Stimulated activated CD8-positive, alpha-beta memory T cell treated with anti-CD3 and anti-CD28 coated beads, Interleukin-2, amount 100 ng/mL, for 48 hours (primary cell): ENCODE measurements at places on chromosomes 2 and 18.
A peak's percentile ranks its signal among the peaks of the same experiment; 100 is the strongest.

DNA sequence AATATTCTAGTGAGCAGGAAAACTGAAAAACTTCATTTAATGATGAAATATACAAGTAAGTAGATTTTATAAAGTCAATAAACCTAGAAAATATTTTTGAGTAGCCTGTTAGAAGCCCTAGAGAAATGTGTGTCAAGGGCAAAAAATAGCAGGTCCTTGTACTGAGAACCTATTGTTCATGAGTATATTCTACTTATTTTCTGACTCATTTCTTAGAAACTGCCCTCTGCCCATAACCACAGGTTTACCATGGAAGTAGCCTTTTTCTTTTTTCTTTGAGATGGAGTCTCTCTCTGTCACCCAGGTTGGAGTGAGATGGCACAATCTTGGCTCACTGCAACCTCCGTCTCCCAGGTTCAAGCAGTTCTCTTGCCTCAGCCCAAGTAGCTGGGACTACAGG is 19.4 kb upstream of the SELENOI start:
- no peak for DNase-seq

DNA sequence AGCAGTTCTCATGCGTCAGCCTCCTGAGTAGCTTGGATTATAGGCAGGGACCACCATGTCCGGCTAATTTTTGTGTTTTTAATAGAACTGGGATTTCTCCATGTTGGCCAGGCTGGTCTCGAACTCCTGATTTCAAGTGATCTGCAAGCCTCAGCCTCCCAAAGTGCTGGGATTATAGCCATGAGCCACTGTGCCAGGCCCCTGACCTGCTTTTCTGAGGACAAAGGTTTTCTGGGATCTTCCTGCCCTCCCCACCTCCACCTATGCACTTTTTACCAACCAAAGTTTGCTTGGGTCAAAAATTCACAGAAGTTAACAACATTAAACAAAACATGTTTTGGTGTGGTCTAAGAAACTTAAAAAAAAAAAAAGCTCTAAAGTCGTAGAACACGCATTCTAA is 259.9 kb downstream of the HAUS1 start:
- no peak for DNase-seq

GRCh38 chr18:78899241-78899640 is 80.4 kb upstream of the SALL3 start:
- no peak for DNase-seq

DNA sequence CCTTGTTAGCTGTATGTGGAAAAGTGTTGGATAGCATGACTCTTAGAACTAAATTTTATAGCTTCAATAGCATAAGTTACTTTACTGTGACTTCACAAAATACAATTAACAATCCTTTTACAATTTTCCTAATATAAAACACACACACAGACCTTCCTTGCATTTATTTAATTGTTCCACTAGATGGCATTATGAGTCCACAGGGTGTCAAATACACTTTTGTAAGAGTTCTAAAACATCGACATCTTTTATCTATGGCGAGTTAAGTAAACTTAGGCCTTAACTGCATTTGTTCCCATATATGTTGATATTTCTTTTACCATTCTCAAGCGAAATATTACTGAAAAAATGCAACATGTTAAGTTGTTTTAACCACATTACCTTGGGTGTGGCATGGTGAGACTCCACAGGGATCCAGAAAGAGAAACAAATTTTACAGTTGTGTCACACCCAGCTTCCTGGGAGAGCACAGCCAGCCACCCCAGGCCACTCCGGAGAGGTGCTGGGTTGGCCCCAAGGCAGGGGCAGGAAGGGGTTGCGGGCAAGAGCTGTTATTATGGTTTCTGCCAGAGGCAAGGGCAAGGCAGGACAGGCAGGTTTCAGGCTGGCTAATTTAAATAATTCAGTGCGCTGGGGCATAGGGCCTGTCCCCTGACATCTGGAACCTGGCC is 312.4 kb upstream of the MC4R start:
- DNase-seq, result no peak

DNA sequence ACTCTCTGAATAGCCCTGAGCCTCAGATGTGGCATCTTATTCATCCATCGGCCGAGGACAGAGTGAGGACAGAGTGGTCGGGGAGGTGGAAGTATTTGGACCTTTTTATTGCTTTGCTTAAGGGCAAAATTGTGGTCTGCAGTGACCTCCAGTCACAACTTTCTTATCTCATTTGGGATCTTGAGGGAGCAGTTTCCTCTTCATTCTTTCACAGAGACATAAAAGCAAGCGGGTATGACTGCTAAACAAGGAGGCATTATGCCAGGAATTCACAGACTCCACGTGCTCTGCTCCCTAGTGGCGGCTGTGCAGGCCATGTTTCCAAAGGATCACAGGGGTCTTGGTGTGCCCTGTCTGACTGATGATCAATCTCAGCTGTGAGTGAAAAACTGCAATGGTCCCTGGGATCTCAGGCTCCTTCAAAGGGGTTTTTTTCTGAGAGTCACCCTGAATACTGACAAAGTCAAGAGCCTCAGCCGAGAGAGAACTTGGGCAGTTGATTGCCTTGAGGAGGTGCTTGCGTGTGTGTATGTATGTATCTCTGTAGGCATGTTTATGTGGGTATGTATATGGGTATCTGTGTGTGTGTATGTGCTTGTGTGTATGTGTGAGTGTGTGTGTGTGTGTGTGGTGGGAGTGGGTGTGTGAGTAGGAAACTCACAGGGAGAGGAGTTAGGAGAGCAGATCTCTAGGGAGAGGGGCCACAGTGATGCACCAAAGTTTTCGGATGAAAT is 47.7 kb downstream of the RAPGEF4 start:
- no peak for DNase-seq

DNA sequence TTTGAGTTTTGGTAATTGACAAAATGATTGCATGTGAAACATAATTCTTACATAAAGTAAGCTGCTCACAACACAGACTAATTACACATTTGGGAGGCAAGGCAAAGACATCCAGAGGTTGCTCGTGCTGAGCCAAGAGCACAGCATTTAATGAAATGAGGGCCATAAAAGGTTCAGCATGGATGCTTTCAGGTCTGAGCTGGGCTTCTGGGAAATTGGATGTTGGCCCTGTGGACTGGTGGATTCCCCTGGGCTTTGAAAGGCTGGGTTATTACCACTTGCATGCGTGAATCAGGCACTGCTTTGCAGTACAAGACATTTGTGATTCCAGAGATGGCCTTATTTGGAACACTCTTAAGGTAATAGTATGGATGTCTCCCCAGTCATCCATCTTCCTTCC is 533.5 kb upstream of the NRP2 start:
- DNase-seq, result no peak

- DNase-seq, result peak; percentile 29
Observed at GRCh38 chr2:26144953-26145680, 27.8 kb upstream of the GAREM2 start.

GRCh38 chr2:98637401-98638147 is 29.2 kb downstream of the UNC50 start:
- DNase-seq, result peak; percentile 9

DNA sequence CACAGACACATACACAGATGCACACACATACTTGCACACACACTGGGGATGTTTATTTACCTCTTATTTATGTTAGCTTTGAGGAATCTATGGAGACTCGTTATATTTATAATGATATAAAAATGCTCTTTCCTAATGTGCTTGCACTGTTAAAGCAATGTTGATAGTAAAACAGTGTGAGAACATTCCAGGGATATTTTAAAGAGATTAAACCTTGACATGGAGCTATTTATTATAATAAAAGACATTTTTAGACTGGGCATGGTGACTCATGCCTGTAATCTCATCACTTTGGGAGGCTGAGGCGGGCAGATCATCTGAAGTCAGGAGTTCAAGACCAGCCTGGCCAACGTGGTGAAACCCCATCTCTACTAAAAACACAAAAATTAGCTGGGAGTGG is 557.3 kb upstream of the ZNF804A start:
- DNase-seq, result no peak

GRCh38 chr18:8380926-8381325 is 228.3 kb upstream of the RAB12 start:
- no peak for DNase-seq

DNA sequence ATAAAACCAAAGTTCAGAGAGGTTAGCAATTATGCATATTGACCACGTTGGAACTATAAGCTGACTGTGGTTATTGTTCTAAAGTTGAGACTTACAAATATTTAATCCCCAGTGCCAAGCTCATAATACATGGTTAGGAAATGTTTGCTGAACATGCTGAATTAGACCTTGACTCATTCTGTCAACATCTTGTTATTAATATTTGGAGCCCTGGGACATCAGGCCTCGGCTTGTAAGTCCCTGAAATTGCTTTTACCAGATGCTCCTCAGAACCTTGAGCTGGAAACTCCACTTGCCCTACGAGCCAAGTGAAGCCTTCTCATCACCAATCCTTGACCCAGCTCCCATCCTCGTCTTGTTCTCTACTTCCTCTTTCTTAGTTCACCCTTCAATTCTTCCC is 21.2 kb downstream of the DYNAP start:
- no peak for DNase-seq
